ENCODE measurements at places on chromosomes 16 and 17.

GRCh38 chr17:7838090-7839075, 4.4 kb downstream of the KDM6B start:
- DNase-seq = no peak

GRCh38 chr16:89133457-89134127, 38.0 kb upstream of the CDH15 start:
- no peak for DNase-seq

DNA sequence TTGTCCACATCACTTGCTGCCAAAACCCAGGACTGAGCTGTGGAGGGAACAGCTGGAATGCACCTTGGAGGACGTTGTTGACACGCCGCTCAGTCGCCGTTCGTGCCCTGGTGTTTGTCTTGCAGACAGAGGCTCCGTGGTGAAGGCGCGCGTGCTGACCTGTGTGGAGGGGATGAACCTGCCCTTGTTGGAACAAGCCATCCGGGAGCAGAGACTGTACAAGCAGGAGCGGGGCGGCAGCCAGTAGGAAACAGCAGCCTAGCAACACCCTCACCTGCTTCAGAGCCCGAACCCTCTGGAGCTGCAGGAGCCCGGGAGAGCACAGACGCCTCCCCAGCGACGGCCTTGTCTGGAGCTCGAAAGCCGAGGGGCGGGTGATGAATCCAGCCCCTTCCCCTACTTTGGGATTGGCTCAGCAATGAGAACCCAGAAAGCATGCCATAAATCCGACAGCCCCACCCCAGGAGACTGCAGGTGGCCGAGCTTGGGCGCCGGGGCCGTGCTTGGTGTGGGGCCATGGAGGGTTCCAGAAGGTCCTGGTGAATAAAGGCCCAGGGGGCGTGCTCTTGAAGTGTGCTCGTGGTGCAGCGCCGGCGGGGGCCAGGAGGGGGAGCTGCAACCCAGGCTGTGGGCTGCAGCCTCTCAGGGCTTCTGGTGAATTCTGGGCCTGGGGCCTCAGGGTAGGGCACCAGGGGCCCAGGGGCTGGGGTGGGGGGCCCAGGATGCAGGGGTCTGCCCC, 470 bp upstream of the CDK3 start:
- DNase-seq = no peak

GRCh38 chr17:44374306-44375195, 10.9 kb upstream of the FAM171A2 start:
- DNase-seq = no peak

- DNase-seq = no peak
Observed at GRCh38 chr17:33786478-33786877, 468.6 kb upstream of the CCL2 start.

GRCh38 chr16:51907680-51908079, 639.3 kb downstream of the TOX3 start:
- DNase-seq = no peak

DNA sequence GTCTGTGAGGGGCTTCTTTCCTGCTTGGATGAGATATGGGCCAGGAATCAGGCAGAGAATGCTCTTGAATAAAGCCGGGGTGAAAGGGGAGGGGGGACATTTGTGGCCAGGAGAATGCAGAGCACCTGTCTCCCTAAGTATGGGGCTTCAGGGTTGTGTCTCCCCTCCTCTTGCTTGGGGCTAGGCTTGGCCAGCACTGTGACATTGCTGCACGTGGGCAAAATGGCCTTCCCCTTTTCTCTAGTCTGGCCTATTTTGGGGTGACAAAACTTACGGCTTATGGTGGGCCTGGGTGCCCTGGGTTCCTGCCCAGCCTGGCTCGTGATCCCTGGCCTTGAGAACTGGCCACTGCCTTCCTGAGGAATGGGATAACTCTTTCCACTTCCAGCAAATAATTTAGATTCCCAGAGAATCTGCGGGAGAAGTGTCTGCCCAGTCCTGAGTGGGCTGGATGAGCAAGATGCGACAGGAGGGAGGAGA, 5.6 kb downstream of the NFE2L1 start:
- no peak for DNase-seq

DNA sequence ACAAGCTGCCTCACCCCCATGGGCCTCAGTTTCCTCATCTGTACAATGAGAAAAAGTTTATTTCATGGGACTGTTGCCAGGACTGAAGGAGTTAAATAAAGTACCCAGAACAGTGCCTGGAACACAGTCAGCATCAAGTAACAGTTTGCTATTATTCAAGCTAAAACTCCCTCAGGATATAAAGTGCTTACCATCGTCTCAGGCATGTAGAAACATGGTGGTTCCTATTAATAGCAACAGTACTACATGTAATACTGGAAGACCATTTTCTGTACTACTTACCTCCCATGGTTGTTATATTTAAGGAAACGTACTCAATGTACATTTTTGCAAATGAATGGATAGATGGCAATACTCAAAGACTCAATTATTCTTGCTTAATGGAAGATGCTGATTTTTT, 93.4 kb downstream of the NCOR1 start:
- DNase-seq = no peak

DNA sequence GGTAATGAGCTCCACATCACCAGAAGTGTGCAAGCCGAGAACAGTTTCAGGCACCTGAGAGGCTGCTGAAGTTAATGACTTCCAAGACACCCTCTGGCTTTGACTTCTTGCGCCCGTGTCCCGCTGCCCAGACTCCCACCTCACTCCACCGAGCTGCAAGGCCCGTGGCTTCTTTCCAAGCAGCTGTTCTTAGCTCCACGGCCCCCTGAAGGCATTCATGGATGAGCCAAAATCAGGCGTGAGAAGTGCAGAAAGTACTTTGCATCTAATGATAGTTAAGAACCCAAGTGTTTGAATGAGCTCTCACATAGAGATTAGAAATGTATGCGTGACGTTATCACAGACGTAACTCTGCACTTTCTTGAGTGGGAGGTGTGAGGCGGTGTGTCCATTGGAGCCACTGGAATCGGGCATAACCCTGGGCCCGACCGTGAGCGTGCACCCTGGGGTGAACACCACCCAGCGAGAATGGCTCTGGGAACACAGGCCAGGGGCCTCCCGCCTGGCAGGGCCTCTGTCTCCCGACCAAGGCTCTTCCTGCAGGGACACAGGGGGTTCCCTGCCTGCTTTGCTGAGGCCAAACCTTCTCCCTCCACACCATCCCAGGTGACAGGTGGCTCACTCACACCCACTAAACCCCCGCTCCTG, 11.0 kb downstream of the NPTX1 start:
- no peak for DNase-seq

GRCh38 chr17:27928587-27928986, 35.4 kb upstream of the LYRM9 start:
- DNase-seq = no peak

DNA sequence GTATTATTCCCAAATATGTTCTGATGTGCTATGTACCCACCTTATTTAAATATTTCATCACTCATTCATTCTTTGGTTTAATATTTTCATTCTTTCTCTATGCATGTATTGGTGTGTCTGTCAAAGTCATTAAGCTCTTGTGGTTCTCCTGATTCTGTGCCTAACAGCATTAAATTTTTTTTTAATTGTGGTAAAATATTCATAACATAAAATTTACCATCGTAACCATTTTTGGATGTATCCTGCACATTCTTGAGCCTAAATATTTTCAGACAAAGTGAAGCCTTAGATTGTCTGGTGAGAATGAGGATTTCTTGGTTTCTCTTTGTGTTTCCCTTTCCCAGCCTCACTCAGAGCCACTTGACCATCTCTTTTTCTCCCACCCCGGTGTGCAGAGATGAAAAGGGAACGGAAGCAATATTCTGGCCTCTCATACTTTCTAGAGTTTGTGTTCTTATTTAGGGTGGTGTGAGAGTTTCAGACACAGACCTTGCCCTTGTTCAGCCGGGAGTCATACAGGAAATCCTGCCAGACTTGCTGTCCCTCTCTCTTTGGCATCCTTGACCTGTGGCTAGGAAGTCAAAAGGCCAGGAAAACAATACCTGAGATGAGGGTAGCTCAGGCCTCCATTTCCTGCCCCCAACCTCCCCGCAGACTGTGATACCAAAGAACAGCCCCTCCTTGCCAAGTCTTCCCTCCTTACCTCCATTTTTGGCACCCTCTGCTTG, 4.9 kb downstream of the CCL5 start:
- DNase-seq = no peak

- DNase-seq = no peak
Observed at GRCh38 chr17:62703261-62703775, 75.8 kb downstream of the MRC2 start.

- DNase-seq = no peak
Observed at GRCh38 chr16:66886321-66886720, 6.0 kb downstream of the PDP2 start.

GRCh38 chr16:47059991-47060390, 83.8 kb downstream of the NETO2 start:
- DNase-seq = no peak

DNA sequence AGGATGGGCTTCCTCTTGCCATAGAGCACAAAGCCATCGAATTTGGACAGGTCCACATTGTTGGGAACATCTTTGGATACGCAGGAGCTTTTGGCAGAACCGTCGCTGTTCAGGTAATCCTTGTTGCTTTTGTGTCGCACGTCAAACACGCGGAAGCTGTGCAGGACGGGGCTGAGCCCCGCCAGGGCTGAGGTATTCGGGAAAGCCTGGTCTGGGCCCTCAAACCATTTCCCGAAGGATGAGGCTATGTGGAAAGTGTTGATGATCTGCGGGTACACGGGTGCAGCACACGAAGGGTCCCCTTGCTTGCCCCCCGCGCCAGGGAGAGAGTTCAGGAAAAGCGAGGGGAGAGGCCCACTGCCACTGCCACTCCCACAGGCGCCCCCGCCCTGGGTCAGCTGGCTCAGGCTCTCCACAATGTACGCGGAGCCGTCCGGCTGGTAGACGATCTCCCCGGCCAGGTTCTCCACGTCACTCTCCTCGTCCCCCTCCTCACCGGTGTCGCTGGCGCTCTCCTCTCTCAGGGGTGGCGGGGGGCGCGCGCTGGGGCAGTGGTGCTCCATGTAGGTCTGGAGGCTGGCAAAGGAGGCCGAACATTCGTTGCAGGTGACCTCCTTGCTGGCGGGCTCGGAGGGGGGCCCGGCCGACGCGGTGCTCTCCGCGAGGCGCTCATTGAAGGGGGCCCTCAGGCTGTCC, 88.5 kb downstream of the ZFHX3 start:
- no peak for DNase-seq

DNA sequence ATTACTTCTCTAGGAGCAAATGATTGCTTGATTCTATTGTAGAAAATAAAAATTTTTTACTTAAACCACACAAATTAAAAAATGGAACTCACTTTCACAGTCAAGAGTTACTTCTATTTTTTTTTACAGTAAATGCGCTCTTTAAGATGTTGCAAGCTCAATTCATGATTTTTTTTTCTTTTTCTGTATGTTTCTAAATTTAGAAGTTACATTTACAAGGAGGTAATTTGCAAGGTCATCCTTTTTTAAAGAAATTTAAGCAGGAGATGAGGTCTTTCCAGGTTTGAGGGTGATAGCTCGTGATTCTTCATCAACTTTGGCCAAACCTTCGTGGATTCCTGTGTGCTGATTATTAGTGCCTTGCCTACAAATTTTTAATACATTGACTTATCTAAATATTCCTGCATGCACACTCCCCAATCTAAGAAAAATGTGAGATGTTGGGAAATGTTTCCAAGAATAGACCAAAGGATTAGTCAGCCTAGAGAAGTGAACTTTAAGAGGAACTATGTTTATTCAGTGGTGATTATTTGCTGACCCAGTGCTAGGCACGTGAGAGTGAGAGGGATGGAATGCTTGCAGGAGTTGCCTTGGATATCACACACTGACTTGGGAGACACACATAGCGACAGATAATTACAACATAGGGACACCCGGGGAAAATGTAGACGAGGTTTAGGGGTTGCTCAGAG, 429.8 kb downstream of the MAF start:
- no peak for DNase-seq

DNA sequence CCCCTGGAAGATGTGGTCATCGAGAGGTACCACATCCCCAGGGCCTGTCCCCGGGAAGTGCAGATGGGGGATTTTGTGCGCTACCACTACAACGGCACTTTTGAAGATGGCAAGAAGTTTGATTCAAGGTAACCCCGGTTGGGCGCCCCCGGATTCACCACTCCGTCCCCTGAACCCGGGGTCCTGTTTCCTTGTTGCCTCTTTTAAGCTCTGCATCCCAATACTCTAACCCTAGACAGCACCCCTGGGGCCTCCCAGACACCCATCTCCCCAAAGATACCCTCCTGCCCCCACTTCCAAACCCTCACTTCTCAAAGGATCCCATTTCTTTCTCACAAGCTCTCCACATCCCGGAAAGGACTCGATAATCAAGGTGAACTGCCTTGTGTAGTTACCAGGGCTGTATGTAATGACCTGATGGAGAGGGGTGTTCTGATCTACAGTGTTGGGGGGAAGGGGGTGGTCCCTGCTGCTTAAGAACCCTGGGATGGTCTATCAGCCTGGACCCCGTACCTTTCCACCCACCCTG, 412 bp downstream of the FKBP10 start:
- DNase-seq = no peak

GRCh38 chr17:2972749-2973148, 90.7 kb downstream of the OR1D5 start:
- no peak for DNase-seq

DNA sequence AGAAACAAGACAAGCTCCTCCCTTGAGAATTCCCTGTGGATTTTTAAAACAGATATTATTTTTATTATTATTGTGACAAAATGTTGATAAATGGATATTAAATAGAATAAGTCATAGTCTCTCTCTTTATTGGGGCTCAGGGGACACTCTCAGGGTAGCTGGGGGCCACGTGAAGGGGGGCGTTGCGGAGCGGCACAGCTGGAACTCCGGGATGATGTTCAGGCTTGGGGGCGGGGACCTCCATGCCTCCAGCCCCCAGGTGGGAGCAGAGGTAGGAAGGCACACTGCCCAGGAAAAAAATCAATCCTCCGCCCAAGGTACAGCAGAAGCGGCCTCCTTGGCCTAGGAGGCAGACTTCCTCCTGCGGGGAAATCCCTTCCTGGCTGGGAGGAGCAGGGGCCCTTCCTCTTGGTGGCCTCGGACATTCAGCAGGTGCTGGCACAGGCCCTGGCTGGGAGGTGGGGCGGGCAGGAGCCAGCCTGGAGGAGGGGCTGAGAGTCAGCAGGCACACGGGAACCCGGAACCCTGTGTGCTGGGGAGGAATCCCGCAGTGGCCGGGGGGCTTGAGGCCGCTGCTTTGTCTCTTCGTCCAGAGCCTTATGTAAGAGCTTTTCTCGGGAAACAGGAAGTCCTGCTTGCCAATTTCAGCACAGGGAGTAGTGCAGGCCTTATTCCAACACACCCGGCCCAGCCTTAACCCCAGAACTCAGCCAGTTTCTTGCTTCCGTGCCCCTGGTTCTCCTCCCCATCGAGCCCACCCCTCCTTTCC, 591 bp upstream of the TNFSF13 start:
- peak; percentile 88 for DNase-seq
